ENCODE measurements at places on chromosomes 1 and 21.

DNA sequence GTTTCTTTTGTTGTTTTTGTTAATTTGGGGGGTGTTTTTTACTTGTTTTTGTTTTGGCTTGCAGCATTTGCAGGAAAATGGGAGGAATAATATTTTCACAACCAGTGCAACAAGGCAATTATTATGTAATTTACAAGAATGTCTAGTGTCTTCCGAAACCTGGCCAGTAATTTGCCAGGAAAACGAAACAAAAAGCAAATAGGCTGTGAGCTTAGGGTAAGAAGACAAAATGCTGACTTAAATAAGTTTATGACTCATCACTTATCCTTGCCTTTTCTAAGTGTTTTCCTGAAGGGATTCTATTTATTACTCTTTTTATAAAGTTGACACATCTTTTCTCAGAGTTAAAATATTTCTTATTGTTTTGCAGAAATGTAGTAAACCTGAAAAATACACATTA, 49.8 kb downstream of the KCNT2 start:
- DNase-seq = peak; percentile 60

DNA sequence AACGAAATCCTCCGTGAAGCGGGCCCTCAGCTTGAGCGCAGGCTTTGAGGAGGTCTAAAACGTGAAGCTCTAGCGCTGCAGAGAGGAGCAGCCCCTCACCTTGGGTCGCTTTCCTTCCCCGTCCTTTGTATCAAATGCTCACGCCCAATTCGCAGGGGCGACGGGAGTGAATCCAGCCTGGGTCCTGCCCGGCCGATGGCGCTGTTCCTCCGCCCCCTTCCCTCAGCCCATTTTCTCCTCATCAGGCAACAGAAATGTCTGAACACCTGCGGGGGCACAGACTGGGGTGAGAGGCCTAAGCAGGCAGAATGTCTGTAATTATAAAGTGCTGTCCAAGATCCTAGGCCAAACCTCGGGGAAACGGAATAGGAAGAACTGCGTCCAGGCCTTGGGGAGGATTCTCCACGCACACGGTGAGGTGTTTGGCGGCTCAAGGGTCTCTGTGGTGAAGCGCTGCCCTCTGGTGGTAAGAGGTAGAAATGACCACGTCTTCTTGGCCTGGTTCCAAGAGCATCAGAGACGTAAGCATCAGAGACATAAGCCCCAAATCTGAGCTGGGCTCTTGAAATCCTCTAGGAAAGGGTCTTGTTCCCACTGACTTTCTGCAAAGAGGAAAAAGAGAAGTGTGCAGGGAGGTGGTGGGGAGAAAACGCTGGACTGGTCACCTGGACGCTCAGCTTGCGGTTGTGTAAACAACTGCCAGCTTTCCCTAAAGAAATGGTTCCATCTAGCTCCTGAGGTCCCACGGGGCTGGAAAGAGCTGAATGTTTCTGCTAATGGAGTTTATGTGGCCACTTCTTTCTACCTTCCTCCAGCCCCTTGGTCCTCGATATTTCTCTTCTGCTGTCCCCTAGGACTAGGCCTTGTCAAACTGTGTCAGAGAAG, 92.1 kb upstream of the CD53 start:
- peak; percentile 28 for DNase-seq

DNA sequence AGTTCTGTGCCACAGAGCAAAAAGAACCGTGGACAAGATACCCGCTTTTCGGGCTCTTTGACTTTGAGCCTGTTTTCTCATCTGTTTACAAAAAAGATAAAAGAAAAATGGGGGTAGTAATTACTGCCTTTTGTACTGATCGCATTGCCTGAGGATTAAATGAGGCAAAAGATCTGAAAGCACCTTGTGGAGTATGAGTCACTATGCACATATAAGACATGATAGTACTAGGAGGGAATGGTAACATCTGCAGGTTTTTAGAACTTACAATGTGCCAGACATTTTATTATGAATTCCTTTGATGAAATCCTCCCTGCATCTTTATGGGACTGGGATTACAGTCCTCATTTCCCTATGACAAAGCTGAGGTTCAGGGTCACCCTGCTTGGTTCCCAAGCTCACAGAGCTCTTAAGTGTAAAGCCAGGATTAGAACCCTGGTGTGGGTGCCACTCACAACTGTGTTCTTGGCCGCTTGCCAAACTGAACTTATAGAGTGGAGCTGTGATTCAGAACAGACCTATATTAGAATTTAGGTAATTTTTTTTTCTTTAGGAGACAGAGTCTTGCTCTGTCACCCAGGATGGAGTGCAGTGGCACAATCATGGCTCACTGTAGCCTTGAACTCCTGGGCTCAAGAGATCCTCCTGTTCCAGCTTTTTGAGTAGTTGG, 1.8 kb downstream of the DISC1 start:
- DNase-seq = no peak

DNA sequence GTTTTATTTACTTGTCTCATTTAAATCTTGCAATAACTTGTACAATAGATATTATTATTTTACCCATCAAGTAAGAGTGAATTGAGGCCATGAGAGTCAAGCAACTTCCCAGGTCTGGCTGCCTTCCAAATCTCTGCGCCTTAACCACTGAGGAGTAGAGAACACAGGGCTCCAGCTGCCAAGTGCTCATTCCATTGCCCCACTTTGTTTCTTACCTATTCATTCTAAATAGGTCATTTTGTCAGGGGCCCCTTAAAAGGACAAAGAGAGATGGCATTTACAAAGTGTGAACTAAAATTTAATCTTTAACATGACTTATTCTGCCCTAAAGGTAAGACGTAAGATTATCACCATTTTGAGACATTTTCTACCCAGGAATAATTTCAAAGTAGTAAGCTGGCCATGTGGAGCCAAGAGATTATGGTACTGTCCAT, 3.5 kb downstream of the PPP1R15B start:
- no peak for DNase-seq

- no peak for DNase-seq
Measured at GRCh38 chr1:185926588-185926987, 192.4 kb downstream of the HMCN1 start.

DNA sequence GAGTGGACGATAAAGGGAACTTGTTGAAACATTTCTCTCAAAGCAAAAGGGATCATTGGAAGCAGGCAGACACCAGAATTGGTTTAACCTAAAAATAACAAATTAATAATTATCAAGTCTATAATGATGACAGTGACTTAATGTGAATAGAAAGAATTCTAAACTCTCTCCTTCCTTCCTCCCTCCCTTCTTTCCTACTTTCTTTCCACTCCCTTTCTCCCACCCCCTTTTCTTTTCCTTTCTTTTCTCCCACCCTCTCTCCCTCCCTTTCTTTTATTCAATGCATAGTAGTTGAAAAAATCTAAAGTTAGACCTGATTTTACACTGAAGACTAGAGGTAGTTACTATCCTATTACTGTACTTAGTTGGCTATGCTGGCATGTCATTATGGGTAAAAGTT, 55.7 kb downstream of the PTPRC start:
- DNase-seq = no peak

GRCh38 chr1:233435622-233436021, 108.1 kb downstream of the MAP3K21 start:
- DNase-seq = no peak

- no peak for DNase-seq
Measured at GRCh38 chr1:110062612-110063011, 7.9 kb downstream of the ALX3 start.

DNA sequence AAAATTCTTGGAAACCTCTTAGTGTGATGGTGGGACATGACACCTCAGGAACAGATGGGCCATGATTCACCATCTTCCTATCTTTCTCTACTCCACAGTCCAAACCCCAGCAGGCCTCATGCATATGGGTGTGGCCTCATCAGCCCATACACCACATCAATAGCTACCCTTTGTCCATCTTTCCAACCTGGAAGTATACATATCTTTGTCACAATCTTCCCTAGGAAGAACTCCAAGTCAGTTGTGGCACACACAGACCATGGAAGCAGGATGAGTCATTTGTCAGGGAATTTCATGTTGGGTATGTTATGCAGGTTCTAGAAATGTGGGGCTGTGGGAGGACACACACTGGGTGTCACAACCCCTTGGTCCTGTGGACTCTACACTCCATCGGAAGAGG, 30.5 kb upstream of the CLCA4 start:
- DNase-seq = no peak

DNA sequence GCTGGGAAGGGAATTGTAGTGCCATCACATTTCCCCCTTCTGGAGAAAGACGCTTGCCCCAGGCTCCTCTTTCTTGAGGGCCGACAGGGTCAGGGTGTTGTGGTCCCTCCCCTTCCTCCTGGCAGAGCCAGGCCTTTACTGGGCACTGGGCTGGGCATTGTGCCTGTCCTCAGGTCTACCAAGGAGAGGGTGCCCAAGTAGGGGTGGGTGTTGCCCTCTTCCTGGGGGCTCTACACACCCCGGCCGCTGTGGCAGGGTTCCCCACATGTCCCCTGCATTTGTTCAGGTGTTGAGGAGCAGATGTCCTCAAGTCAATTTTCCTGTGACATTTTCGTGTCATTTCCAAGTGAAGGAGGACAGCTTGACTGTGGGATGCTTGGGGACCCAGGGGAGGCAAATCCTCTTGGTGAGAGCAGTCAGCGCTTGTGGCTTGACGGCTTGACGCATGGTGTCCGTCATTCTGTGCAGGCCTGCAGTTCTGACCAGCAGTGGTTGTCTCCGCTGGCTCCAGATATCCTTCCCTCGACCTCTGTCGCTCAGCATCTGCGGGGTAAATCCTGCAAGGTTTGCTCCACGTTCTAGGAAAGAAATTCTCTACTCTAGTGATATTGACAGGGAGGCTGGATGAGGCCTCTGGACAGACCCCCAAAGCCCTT, 181.9 kb upstream of the VAMP3 start:
- DNase-seq = no peak

DNA sequence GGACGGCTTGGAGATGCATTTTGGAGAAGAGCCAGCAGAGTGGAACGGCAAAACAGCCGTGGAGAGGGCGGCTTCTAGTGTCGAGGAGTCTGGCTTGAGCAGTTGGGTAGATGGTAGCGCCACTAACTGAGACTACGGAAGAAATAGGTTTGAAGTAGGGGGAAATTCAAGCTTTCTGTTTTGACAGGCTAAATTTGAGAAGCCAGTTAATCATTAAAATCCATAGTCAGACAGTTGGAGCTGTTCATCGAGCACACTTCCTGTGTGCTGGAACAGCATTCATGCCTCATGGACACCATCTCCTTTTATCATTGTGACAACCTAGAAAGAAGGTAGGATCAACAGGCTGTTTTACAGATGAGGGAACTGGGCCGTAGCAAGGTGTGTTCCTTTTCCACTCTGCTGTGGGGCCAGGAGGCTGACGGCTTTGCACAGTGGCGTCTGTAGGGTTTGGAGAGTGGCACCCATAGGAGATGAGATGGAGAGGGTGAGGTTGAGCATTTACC, 3.4 kb upstream of the PKLR start:
- DNase-seq = no peak

- DNase-seq = no peak
Measured at GRCh38 chr1:21651214-21652042, 17.7 kb downstream of the RAP1GAP start.

DNA sequence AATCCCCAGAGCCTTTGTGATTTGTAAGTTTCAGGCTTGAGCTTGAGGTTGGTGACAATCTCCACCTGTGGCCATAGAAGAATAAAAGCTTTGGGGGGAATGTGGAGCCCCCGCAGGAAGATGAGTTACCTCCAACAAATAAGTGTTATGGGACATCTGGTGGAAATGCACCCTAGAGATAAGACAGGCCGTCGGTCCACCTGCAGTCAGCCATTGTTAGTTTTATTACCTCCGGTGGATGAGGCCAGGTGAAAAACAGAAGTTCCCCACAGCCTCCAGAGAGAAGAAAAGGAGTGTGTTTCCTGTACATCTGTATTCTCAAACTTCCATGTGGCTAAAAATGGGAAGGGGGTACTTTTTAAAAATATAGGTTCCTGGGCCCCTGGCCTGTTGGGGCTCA, 137.4 kb downstream of the KAZN start:
- DNase-seq = no peak

- DNase-seq = no peak
Measured at GRCh38 chr1:1677718-1678580, 14.6 kb downstream of the SLC35E2B start.

DNA sequence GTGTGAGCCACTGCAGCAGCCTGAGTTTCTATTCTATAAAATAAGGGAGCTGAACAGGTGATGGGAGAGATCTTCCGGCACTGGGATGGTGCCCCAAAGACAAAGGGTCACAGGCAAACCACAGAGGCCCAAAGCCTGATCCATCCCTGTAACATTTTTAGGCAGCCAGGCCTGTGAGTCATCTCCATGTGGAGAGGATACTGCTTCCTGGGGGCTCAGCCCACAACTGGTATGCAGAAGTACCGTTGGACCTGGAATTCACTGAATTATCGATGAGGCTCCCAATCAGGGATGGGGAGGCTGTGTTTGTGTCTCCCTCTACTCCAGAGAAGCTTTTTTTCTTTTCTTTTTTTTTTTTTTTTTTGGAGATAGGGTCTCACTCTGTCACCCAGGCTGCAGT, 48.8 kb upstream of the WASF2 start:
- no peak for DNase-seq

DNA sequence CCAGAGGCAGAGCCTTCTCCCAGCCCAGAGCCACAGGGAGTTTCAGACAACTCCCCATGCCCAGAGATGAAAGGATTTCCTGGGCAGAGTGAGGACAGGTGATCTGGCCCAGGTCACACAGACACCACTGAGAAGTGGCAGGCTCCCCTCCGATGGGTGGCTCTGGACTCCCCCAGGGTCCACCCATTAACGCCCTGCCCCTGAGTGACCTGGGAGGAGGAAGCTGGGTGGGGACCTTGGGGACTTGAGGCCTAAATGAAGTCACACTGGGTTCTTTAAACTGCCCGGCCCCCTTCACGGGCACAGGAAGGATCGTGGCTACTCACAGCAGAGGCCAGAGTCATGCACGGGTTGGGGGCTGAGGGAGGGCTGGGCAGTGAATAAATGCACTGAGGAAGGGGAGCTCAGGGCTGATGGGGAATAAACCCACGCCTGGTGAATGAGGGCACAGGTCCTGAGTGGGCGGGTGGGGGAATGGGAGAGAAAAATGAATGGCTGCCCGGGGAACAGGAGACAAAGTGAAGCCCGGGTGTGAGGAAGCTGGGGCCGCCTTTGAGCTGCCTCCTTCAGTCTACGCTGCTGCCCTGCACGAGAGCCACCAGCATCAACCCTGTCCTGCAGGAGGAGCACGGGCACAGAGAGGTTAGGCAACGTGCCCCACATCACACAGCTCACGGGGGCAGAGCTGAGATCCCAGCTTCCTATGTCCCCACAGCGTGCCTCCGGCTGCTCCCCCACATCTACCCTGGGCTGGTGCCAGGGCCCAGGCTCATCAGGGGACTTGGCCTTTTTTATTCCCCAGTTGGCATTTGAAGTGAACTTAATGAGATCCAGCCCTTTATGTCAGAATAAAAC, 404.3 kb downstream of the MATN1 start:
- no peak for DNase-seq

GRCh38 chr1:201022493-201022819, 1.1 kb downstream of the KIF21B start:
- DNase-seq = no peak

Data from GM04504 (cell line).